Peyer's patch (tissue), 4 donors: ENCODE measurements at places on chromosomes 13 and 19. TPM values are rescaled to one million over a fixed set of nuclear protein-coding genes. Genes with fewer than 3 reads are reported as not detected.

DNA sequence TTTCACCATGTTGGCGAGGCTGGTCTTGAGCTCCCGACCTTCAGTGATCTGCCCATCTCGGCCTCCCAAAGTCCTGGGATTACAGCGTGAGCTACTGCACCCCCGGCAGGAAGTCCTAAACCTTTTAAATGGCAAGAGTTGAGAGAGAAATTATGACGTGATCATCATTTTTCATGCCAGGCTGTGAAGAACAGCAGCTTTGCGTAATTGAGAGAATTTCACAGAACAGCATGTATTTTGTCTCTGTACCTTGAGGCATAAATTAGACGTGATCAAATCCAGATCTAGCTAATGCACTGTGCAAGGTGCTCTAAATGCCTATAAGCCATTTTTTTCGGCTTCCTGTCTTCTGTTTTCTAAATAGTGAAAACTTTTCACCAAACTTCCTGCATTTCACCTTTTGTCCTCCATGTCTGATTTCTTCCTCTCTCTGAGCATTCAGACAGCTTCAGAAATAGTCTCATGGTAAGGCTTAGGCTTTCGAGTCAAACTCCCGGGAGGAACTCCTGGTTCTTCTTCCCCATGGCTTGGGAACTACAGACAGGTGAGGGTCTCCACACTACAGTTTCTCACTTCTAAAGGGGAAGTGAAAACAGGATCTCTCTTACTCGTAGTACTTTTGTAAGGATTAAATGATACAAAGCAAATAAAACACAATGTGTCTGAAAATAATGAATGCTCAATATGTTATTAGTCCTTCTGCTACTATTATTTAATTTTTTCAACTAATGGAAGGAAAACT is 51.0 kb downstream of the WDFY2 start:
- no peak for DNase-seq

DNA sequence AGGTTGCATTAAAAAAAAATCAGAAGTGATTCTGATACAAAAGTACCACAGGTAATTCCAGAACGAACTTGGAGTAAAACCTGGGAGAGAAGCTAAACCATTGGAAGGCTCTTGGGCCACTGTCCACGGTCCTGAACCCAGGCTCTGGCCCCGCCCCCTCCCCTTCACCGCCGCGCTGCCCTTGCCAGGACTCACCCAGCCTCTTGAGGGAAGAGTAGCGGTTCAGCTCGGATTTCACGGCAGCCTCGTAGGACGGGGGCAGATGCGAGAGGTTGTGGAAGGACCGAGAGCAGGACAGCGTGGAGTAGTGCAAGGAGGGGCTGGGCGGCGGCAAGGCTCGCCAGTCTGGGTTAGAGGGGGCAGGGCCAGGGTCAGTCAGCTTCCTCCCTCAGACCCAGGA is 5.7 kb downstream of the SHISA7 start:
- no peak for DNase-seq

DNA sequence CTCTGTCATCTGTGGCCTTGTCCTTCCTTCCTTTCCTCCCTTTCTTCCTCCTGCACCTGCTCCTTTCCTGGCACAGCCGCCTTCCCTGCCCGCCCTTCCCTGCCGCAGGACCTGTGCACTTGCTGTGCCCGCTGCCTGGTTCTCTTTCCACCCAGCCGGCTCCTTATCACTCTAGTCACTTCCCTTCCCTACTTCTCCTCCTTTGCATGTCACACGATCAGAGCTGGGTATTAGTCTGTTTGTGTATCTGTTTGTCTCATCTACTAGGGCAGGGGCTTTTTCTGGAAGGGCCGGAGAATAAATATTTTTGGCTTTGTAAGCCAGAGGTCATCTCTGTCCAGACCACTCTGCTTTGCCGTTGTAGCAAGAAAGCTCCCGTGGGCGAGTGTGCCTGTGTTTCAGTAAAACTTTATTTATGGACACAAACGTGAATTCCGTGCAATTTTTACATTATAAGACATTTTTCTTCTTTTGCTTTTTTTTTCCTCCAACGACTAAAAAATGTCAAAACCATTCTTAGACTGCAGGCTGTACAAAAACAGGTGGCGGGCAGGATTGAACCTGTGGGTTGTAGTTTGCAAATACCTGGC is 6.1 kb downstream of the KDM4B start:
- no peak for DNase-seq

SPRED3 gene
- total RNA-seq, result 0.88 TPM

DNA sequence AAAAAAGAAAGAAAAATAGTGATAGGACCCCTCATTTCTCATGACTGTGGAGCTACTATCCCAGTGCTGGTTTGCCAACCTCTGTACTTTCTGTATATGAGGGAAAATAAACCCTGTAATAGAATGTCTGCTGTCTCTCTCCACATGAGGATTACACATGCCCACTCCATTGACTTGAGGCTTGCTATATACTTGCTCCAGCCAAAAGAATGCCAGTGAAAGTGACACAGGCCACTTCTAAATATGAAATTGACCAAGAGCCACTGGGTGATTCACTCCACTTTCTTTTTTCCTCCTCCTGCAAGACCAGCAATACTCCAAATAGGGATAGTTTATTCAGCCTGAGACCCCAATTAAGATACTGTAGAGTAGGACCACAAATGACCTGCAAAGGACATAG is 6.2 kb downstream of the THAP8 start:
- no peak for DNase-seq

GRCh38 chr19:51535535-51535934 is 4.1 kb upstream of the SIGLEC6 start:
- DNase-seq, result no peak

- DNase-seq, result no peak
Observed at GRCh38 chr19:12187625-12188024, 24.7 kb downstream of the ZNF136 start.
